Psoas muscle (tissue), 8 donors: ENCODE measurements at places on chromosomes 12 and 14.

DNA sequence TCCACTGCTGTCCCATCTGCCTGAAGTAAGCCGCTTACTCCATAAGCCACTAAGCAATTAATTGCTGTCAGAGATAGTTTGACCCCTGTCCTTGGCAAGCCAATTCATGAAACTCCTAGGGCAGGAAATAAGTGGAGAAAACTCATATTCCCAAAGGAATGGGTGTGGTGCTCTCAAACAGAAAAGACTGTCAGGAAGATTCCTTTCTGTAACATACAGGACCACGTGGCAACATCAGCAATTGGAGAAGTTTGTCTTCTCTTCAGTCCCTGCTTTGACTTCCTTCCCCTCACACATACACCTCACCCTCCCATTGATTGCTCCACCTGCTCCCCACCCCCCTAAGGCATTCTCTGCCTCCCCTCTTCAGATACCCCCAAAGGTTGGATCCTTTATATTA, 36.2 kb upstream of the MDM1 start:
- H3K36me3 ChIP-seq, result no peaks in the 10 kb centered on the region
- DNase-seq, result no peak
- H3K4me1 ChIP-seq, result peaks cover 7% of the 10 kb centered on the region
- H3K27me3 ChIP-seq, result no peaks in the 10 kb centered on the region
- no peak overlapping the region for H3K27ac ChIP-seq

DNA sequence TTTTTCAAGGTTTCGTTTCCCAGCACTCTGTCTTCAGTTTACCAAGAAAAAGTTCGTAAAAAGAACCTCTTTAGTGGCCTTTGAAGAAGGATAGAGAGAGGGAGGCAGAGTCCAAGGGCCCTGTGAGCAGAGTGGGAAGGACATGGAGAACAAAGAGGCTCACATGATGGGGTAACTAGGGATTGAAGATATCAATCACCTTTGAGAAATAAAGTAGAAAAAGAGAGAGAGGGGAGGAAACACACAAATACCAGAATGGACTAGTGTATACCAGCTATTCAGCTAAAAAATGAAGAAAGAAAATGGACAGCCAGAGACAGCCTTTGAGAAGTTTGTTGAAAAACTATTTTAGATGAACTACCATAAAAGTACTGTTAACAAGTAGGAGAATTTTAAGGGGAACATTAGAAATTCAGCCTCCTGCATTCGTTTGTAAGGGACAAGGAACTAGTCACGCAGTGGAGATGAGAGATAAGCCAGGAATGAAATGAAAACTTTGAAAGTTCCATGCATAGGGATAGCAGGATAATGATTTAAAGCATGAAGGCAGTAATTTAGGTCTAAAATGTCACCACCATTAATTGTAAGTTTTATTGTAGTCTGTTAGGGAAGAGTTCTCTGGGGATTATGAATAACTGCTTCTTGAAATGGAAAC, 82.1 kb downstream of the SPTSSA start:
- no peaks in the 10 kb centered on the region for H3K36me3 ChIP-seq
- H3K4me3 ChIP-seq, result no peak overlapping the region
- no peak for DNase-seq
- H3K27ac ChIP-seq, result no peak overlapping the region

GRCh38 chr12:4591180-4591687, 29.2 kb downstream of the DYRK4 start:
- H3K27me3 ChIP-seq, result no peaks in the 10 kb centered on the region
- H3K4me1 ChIP-seq, result no peaks in the 10 kb centered on the region
- no peaks in the 10 kb centered on the region for H3K36me3 ChIP-seq
- no peak overlapping the region for H3K4me3 ChIP-seq
- DNase-seq, result no peak

DNA sequence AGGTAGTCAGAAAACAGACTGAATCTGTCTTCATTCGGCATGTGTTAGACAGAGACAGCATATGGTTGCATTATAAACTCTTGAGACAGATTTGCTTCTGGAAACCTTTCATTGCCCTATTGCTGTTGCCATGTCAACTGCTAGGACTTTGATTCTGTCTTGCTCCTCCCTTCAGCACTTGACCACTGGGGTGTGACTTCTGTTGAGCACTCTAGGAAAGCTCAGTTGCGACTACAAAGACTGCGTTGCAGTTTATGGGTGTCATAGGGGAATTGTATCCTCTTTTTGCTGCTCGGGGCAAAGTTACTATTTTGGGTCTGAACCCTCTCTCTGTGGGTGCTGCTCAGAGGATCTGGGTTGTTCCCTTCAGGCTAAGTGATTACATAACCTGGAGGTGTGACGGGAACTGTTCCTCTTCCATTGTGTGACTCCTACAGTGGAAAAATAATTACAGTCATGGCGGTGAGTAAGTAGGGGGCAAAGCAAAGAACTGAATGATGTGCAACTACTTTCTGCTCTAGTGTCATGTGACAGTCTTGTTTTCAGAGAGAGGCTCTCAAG, 44.3 kb upstream of the TRIM9 start:
- H3K36me3 ChIP-seq, result no peaks in the 10 kb centered on the region
- H3K27ac ChIP-seq, result no peak overlapping the region
- H3K27me3 ChIP-seq, result no peaks in the 10 kb centered on the region
- DNase-seq, result no peak
- H3K4me3 ChIP-seq, result no peak overlapping the region
